ENCODE measurements at places on chromosomes 2 and 18.

- no peak for DNase-seq
These were observed 479.1 kb upstream of the NRXN1 start for GRCh38 chr2:51511002-51511401.

DNA sequence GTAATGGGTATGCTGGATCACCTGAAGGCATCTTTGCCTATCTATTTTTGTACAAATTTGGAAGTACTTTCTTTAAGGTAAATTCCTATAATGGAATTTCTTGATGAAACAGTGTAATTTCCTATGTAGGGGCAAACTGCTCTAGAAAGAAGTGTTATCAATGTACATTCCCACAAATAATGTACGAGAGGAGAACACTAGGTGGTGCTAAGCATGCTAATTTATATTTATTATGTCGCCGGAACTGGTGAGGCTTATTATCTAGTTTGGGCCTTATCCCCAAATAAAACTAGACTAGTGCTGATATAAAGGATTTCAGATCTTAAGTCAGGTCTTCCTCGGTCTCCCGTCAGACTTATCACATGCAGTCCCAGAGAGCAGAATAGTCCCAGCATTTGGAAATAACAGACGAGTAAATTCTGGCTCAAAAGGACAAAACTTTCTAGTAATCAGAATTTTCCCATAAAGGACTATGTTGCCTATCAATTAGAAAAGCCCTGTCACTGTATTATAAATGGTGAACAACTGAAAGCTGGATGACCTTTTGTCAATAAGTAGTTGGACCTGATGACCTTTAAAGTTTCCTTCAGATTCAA lies 86.9 kb upstream of the RBBP8 start:
- DNase-seq: peak; percentile 52

DNA sequence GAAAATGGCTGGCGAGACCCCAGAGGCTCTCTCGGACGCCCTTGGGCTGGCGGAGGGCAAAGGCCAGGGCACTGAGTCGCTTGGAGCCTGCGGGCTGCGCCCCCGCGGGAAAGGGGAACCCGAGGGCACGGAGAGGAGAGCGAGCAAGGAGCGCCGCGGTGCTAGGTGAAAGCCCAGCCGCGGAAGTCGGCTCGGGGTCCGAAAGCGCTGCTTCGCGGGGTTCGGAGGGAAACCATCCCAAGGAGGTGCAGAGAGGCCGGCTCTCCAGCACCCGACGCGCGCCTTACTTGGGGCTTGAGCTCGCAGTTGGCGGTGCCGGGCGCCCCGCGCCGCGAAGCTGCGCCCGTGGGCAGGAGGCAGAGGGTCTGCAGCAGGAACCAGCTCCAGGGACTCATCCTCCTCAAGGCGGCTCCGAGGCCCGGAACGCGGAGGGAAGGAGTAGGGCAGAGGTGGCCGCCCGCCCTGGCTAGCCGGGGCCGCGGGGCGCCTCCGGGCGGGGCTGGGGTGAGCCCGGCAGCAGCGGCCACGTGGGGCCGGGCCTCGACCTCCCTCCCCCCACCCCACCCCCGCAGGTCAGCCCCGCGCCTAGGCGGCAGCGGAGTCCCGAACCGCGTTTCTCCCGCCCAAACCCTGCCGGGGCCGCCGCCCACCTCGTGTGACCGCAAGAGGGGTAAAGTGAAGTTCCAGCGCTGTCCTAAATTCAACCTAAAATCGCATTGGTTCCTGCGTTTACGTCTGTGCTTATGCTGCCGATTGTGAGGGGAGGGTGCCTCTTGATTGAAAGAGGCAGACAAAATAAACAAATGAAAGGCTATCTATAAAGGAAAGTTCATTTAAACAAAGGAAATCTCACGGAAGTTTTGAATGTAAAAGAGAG lies at the start of gene TRABD2A:
Gene TRABD2A (minus strand): TSS at position 440 of the 877 bp plus-strand sequence. CDS start 45 bp downstream, at position 395.
- peak; percentile 60 for DNase-seq

GRCh38 chr2:28263690-28264089 lies 129.0 kb upstream of the FOSL2 start:
- DNase-seq: no peak

- DNase-seq: no peak
These were observed 36.0 kb downstream of the RBMS1 start for GRCh38 chr2:160457588-160457987.

DNA sequence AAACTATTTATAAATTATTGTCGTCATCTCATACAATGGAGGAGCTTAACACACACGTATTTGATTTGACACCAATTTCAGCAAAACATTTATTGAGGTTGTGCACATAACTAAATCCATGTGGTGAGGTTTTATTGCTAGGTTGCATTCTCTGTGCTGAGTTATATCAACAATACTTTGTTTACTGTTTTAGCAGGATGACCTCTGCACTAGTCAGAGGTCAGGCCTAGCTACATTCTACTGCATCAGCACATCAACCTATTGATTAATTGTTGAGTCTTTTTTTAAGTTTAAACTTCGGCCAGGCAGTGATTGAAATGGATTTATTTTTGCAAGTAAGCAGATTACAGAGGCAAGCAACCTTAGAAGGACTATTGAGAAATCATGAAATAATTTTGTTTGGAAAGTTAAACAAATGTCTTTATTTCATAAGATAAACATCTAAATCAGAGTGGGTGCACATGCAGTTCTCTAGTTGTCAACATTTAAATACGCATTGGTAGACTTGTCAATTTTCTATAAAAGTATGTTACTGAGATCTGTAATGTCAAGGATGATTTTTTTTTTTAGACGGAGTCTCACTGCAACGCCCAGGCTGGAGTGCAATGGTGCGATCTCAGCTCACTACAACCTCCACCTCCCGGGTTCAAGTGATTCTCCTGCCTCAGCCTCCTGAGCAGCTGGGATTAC lies 75.2 kb upstream of the CD28 start:
- DNase-seq: peak; percentile 73

GRCh38 chr2:74597410-74597809 lies 42.9 kb downstream of the DOK1 start:
- no peak for DNase-seq

GRCh38 chr2:98524168-98524567 lies 79.5 kb downstream of the INPP4A start:
- DNase-seq: no peak

GRCh38 chr2:84527137-84528129 lies 11.1 kb downstream of the DNAH6 start:
- DNase-seq: no peak

GRCh38 chr2:128585706-128586105 lies 267.0 kb upstream of the HS6ST1 start:
- DNase-seq: peak; percentile 58

- DNase-seq: no peak
These were observed 217.7 kb downstream of the MCFD2 start for GRCh38 chr2:46697830-46698323.

- DNase-seq: peak; percentile 0
These were observed 29.2 kb upstream of the CDH7 start for GRCh38 chr18:65721619-65722018.

DNA sequence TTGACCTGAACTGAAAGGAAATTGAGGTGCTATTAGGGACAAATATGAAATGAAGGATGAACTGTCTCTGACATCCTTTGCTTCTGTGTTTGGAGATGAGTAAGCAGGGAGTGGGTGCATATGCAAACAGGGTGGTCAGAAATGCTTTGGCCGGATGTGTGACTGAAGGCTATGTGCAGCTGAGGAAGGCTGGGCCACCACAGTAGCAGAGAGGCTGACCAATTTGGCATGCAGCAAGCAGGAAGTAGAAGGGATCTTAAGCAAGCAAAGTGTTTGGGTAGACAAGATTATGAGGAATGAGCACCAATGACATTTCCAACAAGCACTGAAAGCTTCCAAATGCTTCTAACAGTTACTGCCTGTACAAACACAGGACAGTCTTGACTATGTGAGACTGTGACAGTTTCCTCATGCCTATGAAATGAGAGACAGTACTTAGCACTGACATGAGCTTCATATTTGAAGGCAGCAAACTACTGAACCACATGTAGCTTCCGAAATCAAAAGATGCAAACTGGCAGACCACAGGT lies 3.3 kb upstream of the ACTR3 start:
- peak; percentile 52 for DNase-seq

DNA sequence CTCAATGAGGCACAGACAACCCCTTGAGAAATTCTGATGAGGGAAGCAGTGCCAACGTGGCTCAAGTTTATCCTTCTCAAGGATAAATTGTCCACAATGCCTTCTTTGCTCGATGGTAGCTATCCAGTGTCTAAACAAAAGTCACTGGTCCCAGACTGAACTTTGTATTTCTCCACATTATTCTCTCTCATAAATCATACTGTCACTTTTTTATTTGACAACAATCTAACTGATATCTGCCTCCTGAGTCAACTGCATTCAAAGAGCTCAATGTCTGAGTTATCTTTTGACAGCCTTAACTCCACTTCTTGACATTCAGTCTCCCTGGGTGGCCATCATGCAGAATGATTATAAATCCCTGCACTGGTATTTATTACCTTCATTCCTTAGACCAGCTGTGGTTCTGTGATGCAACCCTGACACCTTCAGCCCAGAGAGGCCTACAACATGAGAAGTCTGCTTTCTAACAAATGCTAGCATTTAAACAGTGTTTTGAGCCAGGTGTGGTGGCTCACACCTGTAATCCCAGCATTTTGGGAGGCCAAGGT lies 38.2 kb downstream of the IMMT start:
- DNase-seq: no peak

GRCh38 chr18:63844254-63844653 lies 43.3 kb upstream of the SERPINB2 start:
- peak; percentile 85 for DNase-seq

DNA sequence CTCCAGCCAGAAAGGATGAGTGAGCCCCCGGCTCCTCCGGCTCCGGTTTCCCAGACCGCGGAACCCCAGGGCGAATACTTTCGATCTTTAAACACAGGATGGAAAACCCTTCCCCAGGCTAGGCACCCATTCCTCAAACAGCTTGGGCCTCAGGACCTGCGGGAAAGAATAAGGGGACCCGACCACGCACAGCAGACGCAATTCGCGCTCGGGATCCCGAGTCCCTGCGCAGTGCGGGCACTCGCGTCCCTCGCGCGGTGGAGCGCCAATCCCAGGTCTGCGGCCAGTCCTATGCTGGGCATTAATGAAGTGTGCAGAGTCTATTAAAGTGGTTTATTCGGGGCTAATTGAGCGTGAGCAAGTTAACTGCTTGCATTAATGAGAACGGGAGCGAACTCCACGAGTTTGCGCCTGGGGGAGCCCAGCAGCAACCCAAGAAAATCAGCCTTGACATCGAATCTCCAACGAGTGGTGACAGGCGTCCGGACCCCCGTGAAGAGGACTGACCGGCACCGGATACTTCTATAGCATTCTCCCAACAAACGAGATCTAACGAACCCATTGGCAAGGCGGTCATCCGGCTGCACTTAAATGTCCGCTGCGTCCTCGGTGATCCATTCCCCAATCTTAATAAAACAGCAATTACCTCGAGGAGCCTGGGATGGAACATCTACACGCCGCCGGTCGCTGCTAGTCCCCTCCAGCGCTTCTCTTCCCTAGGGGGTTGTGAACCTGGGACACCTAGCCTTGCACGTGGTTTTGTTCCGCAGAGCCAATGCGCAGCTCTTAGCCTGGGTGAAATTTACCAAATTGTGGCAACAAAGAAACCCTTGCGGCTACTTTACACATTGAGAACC lies 1.6 kb downstream of the OSR1 start:
- DNase-seq: peak; percentile 58

GRCh38 chr2:113304702-113305101 lies 26.0 kb upstream of the PAX8 start:
- DNase-seq: no peak

- no peak for DNase-seq
These were observed 81.8 kb downstream of the INO80D start for GRCh38 chr2:206004004-206004693.

- no peak for DNase-seq
These were observed 5.1 kb upstream of the MBD2 start for GRCh38 chr18:54229421-54230059.

- DNase-seq: no peak
These were observed 11.9 kb upstream of the NMUR1 start for GRCh38 chr2:231542136-231542535.

DNA sequence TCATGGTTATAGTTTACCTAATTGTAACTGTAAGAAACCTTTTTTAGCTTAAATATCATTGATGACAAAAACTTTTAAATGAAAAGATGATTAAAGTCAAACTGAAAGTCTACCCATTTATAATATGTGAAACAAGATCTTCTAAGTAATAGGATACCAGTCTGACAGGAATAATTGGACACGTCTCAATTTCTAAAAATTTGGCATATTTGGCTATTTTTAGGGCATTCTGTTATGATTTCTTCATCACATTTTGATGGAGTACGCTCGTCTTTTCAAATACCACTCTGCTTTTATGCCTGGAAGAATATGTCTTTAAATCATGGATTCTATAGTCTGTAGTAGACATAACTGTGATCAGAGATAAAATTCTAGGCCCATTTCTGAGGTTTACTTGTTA lies 1.3 kb downstream of the R3HDM1 start:
- DNase-seq: peak; percentile 66

DNA sequence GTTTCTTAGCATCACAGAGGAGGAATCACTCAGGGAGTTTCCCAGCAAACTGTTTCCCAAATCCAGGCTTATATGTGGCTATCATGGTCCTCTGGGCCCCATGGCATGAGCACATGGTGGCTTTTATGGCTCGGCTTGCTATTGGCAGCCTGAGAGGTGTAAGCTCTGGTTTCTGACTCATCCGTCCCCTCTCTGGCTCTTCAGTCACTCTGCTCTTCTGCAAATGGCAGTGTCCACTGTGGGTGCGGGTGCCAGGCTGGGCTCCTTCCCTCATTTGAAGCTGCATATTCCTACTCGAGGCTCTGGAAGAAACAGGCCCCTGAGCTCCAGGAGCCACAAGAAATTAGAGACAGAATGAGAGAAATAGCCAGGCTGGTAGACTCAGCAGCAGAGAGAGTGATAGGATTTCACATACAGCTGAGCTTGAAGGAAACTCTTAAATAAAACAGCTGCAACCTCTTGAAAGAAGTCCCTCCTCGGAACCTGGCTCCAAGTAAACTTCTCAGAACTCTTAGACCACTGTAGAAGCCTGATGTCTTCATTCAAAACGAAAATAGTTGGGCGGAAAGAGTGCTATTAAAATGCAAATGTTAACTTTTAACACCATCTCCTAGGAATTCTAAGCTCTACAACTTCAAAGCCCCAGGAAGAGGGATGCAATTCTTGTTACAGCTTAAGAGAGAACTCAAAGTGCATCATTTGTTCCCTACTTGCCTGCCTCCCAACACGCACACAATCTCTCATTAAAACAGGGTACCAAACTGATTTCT lies 212.6 kb upstream of the SP5 start:
- no peak for DNase-seq

DNA sequence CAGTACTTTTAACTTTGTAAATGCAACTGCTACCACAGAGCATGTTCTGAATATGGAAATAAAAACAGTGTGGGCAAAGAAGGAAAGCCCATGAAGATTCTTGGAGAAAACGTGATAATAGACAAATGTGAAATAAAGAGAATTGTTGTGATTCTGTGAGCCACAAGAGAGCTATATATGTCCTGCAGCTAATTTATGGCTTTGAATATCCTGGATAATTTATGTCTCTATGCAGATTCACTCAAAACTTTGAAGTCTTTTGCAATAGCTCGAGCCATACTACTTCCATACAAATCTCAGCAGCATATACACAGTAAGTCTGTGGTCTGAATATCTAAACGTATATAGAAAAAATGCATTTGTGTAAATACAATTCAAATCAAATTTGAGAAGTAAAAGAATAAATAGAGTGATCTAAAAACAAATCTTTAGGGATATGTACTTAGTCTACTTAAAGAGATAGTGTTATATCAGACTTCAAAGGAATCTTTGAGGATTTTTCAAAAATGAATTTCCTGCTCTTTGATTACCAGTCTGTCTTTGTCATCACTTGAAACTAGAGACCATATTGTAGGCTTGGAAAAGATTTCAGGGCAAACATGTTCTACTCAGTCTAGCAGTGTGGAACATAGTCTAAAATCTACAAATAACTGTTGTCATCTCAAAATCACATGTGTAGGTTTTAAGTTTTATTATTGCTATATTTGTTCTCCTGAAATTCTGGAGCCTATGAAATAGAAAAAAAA lies 107.1 kb downstream of the CSRNP3 start:
- no peak for DNase-seq
